ENCODE measurements at places on chromosomes 1 and 21.

GRCh38 chr1:2414297-2414958 lies 2.1 kb upstream of the PEX10 start:
- DNase-seq: peak; percentile 93

GRCh38 chr1:232978091-232978634 lies 27.8 kb downstream of the NTPCR start:
- DNase-seq: no peak

GRCh38 chr1:237736372-237737029 lies 154.2 kb downstream of the ZP4 start:
- peak; percentile 50 for DNase-seq

DNA sequence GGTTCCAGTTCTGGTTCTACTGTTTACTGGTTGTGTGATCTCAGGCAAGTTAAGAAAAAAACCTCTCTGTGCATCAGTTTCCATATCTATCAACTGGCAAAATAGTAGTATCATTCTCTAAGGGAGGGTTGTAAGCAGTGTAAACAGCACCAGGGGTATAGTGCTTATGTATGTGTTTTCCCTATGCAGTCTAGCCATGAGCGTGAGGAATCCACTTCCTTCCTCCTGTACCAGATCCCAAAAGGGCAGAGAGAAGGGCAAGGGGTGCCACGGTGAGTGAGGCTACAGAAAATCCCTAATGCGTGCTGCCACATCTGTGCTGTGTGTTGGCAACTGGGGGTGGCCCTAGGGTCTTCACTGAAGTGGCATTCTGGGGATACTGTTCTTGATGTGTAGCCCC lies 18.4 kb upstream of the RNF19B start:
- no peak for DNase-seq

- no peak for DNase-seq
Observed at GRCh38 chr1:70509996-70510876, 99.2 kb downstream of the CTH start.

DNA sequence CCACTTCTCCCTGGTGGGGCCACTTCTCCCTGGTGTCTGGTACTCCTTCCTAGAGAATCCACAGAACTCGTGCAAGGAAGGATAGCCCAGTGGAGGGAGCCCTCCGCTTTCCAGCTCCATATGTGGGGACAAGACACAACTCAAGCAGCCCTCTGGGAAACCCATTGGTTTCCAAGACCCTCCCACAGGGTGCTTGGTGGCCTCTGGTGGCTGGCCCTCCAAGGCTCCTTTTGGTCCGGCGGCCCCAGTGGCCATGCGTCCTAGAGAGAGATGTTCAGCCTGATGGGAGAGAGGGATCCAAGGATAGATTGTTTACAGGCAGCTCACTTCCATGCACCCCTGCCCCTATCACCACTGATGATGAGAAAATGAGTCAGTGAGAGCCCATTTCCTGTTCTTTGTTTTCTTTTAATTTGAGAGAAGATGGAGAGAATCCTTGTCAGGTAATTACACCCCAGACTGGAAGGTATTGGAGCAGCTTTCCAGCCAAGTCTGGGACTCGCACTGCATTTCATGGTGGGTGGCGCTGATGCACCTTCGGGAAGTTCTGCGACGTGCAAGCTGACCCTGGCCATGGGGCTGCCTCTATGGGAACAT lies 486.2 kb upstream of the VAMP3 start:
- DNase-seq: no peak

- no peak for DNase-seq
Observed at GRCh38 chr1:158434741-158435140, 8.7 kb upstream of the OR10K2 start.

GRCh38 chr1:52602856-52603600 lies 857 bp downstream of the GPX7 start:
- DNase-seq: no peak

DNA sequence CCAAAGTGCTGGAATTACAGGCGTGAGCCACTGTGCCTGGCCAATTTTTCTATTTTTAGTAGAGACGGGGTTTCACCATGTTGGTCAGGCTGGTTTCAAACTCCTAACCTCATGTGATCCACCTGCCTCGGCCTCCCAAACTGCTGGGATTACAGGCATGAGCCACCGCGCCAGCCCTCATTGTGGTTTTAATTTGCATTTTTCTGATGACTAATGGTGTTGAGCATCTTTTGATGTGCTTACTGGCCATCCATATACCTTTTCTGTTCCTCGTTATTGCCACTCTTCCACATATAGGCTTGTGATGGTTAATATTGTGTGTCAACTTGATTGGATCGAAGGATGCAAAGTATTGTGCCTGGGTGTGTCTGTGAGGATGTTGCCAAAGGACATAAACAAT lies 17.4 kb upstream of the ENAH start:
- DNase-seq: no peak

DNA sequence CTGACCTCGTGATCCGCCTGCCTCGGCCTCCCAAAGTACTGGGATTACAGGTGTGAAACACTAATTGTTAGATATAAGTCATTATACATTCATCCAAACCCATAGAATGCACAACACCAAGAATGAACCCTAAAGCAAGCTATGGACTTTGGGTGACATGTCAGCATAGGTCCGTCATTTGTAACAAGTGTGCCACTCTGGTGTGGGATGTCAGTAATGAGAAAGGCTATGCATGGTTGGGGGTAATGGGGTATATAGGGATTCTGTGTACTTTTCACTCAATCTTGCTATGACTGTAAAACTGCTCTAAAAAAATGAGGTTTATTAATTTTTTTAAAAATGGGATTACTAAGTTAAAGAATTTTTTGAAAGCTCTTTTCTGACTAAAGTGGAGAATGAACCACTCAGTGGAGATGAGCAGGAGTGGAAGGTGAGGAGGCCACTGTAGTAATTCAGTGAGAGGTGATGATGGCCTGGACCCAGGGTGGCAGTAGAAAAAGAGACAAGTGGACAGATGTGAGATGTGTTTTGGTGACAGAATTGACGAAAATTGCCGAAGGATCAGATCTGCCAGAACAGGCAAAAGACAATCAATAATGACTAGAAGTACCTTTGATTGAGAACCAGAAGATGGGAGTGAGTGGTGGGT lies 21.3 kb upstream of the S1PR1 start:
- no peak for DNase-seq

DNA sequence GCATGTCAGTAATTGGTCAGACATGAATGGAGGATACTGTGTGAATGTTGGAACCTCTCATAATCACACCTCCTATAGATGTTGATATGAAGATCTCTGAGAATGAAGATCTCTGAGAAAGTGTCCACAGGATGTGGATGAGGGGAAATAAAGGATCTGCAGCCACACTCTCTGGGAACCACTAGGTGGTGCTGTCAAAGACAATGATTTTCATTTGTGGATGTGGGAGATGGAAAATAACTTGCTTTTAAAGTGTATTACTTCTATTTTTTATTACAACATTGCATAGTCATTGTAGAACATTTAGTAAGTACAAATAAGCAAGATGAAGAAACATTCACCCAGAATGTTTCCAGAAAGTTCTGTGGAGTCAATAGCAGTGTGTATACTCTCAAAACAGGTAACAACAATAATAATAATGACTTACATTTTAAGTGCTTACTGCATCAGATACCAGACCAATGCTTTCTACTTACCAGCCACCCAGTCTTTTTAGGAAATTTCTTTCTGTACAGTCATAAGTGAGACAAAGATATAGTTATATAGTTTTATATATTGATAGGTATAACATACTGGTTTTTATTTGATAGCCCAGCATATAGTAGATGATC lies 128.2 kb downstream of the ATG4C start:
- no peak for DNase-seq
